ENCODE measurements at places on chromosomes 5 and 9.
A peak's percentile ranks its signal among the peaks of the same experiment; 100 is the strongest.

DNA sequence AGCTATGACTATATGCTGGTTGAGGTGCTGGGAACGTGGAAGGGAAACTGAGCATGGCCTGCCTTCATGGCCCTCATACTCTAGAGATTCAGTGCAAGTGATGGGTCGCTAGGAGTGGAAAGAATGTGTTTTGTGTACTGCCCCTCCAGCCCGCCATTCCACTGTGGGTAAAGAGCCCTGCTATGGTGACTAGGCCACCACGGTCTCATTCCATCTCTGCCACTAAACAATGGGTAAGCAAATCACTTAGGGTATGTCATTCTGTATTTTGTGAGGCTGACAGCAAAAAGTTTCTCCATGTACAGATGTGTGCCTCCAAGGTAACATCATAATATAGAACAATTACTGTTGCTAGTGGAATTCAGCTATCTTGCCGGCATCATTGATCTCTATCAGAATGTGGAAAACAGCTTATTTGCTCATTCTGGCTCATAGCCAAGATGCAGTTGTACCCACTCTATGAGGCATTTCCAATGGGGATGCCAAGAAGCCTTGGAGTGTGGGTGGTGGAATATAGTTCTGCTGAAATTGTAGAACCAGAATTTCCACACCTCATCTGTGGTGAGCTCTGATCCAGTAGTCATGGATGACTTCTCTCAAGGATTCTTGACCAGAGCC lies 12.5 kb downstream of the SMARCA2 start:
- no peak for DNase-seq

GRCh38 chr5:158910782-158911692 lies 188.7 kb downstream of the EBF1 start:
- DNase-seq = no peak

DNA sequence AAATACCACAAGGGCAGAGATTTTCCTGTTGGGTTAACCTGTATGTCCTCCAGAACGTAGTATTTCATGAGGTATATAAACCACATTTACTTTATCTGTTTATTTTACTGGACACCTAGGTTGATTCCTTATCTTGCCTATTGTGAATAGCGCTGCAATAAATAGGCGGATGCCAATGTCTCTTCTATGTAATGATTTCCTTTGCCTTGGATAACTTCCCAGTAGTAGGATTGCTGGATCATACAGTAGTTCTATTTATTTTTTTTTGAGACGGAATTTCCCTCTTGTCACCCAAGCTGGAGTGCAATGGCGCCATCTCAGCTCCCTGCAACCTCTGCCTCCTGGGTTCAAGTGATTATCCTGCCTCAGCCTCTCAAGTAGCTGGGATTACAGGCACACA lies 15.6 kb upstream of the TUT7 start:
- no peak for DNase-seq

- peak; percentile 37 for DNase-seq
Measured at GRCh38 chr5:73352649-73353230, 95.8 kb downstream of the FOXD1 start.

DNA sequence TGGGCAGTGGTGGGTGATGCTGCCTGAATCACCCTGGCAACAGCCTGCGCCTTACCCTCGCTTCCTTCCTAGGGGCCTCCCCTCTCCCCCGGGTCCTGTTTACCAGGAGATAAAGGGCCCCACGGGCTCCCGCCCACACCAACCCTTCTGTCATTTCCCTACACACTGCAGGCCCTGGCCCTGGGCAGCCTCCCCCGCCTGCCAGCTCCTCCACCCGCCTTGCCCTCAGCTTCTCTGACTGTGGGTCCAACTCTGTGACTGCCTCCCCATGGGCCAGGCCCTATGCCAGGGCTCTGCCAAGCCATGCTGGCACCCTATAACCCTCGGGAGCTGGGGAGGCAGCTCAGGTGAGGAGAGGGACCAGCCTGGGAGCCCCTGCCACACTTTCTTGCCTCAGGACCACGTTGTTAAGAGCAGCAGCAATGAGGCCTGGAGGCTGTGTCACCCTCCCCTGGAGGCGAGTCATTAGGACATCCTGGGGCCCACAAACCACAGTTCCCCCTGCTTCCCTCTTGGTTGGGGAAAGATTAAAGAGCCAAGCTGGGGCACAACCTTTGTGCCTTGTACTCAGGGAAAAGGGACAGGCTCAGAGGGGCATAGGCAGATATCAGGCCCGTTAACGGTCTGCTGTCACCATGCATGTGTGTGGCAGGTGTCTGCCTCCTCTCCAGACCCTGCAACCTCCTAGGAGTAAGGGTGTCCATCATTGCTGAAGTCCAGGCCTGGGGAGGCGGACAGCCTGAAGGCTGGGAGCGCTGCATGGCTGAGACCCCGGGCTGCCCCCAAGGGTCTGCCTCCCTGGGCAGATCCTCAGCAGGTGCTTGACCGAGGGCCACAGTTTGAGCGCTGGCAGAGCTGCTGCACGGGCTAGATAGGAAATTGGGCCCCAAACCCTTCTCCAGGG lies 2.8 kb downstream of the MGAT4B start:
- no peak for DNase-seq

DNA sequence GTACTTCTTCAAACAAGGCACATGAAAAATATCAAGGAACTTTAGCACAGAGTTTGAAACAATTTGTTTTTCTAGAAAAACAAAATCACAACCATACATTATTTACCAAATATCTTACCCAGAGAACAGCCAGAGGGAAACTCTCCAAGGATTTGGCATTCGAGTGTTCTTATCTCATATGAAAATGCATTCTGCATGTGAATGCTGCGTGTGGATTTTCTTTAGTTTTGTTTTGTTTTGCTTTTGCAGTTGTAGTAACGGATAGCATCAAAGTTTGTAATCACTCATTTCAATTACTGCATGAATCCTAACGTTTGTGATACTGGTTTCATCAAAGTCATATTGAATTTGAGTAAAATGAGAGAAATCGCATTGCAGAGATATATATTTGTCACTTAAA lies 28.0 kb downstream of the ADAMTSL1 start:
- DNase-seq = no peak

DNA sequence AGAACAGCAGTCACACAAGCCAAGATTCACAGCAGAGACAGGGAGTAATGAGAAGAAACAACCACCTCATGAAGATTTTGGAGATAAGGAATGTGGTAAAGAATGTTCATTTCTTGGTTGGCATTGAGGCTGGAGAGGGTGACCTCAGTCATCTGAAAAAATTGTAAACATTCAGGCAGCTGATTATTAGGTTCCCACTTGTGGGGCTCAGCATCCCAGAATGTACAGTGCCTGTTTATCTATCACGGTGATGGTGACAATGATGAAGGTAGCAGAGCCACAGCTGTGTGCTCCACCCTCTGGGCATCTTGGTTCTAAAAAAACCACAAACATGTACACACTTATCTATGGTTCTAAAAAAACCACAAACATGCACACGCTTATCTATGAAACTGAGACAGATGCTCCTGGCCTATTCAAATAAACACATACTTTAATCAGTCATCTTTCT lies 143.9 kb upstream of the MOCS2 start:
- peak; percentile 60 for DNase-seq

- peak; percentile 39 for DNase-seq
Measured at GRCh38 chr9:89606049-89606623, 1.3 kb downstream of the GADD45G start.

GRCh38 chr5:2780421-2781171 lies 29.1 kb upstream of the IRX2 start:
- DNase-seq = no peak

- peak; percentile 40 for DNase-seq
Measured at GRCh38 chr9:95264954-95265615, 52.4 kb downstream of the FANCC start.

GRCh38 chr5:172417130-172417841 lies 37.0 kb downstream of the SH3PXD2B start:
- no peak for DNase-seq

- DNase-seq = no peak
Measured at GRCh38 chr5:1341863-1342262, 3.0 kb downstream of the CLPTM1L start.

DNA sequence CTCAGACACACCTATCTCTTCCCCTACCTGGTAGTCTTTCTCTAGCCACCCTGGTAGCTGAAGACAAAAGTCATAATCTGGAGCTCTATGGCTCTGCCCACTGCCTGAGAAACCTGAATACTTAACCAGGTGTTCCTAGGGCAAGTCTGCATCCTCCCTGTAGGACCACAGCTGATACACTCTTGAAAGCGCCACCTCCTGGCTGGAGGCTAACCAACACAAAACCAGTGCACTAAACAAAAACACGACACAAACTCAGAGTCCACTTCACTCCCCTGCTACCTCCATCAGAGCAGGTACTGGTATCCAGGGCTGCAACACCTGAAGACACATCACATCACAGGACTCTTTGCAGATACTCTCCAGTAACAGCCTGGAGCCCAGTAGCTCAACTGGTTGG lies 84.6 kb upstream of the ANXA1 start:
- no peak for DNase-seq

GRCh38 chr5:155150012-155150411 lies 136.5 kb downstream of the KIF4B start:
- DNase-seq = no peak

- DNase-seq = no peak
Measured at GRCh38 chr5:137341831-137342230, 157.3 kb downstream of the SPOCK1 start.

DNA sequence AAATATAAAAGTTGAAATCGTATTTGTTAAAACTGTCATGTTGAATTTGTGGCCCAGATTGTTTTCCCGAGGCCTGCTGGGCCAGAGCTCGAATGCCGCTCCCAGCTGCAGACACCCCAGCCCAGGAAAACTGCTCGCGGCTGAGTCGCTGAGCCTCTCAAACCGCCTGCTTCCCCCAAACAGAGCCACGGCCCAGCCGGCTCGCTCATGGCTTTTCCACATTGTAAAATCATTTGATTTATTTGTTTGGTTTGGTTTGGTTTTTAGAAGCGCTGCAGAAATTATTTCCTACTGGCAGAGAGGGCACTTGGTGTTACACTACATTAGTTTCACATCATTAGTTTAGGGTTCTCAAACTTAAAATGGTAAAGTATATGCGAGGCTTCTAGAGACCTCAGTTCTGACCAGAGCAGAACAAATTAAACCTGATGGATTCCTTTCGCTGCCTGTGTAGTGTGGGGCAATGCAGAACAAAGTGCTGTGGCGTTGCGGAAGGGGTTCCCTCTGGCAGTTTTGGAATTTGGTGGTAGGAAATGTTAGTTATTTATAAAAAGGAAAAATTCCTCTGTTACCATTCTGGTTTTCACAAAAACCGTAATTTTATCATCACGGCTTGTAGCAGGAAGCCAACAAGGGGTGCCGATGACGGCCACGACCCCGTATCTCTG lies 156.5 kb upstream of the PITX1 start:
- DNase-seq = no peak

DNA sequence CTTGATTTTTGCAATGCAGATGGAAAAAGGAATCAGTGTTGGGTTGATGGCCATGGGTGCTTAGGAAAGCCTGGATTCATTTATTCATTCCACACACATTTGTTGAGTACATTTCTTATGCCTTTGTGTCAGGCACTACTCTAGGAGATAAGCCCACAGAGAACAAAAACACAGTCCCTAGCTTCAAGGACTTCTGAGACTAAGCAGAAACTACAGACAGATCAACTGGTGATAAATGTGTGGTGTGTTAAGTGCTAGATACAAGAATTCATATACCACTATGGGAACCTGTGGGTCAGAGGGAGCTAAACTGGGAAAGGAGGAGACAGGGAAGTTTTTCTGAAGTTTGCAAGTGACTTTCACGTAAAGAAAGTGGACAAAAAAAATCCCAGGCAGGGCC lies 119.9 kb downstream of the CEMIP2 start:
- DNase-seq = no peak

GRCh38 chr5:87254035-87254434 lies 13.6 kb upstream of the RASA1 start:
- no peak for DNase-seq

GRCh38 chr5:143514616-143515335 lies 111.3 kb upstream of the NR3C1 start:
- DNase-seq = peak; percentile 67

DNA sequence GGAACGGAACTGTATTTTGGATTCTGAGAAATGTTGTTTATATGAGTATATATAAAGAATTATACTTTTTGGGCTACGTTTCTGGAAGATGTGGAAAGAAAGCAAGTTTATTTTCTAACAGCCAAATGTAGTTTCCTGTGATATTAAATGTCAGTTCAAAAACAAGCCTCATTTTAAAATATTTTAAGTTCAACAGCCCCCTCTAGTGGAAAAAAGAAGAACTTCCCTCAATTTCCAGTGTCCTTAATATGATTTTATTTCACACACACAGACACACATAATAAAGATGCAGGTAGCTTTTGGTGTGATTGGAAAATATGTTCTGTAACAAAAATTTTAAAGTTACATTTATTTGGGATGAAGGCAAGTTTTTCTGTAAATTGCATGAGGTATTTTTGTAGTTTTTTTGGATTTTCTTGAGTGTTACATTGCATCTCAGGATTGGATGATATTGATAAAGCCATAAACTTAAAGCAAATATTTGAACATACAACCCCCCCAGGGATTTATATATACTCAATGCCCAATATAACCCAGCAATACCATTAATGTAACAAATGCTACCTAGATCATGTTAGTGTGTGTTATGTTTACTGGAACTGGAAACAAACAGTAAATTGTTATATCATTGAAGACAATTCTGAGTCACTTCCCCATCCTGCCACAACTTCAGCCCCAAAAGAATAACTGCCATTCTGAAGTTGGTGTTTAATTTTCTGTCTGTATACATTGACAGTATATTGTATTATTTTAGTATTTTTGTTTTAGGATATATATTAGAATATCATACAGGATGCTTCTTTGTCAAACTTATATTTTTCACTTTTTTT lies 54.0 kb downstream of the CCDC171 start:
- DNase-seq = peak; percentile 45

DNA sequence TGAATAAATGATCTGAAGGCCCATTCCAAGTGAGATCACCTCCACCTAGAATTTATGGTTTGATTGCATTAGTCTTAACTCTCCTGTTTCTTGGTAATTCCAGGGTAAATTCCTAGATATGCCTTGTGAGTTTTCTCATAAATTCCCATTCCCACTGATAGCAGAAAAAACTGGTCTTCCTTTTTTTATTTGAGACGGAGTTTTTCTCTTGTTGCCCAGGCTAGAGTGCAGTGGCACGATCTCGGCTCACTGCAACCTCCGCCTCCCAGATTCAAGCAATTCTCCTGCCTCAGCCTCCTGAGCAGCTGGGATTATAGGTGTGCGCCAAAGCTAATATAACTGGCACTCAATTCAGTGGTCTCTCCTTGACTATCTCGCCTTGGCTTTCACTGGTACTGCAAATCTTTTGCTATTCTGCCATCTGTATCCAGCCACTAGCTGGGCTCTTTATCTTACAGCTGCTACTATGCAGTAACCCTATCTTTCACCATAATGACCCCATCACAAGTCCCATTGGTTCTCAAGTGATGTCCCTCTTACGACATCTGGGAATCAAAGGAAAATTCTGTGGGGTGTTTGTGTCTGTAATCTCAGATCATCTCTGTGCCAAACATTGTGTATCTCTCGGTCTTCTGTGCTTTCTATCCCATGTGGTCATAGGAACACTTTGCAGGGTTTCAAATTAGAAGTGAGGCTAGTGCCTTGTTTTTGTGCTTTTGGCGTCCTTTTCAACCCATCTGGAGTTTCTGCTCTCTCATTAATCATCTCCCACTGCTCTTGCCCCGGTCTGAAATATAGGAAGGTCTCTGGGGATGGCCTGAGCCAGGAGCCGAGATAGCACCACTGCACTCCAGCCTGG lies 14.4 kb downstream of the HNRNPK start:
- DNase-seq = no peak

- peak; percentile 41 for DNase-seq
Measured at GRCh38 chr5:90111364-90112032, 298.1 kb downstream of the CETN3 start.

All from fibroblast of skin of scalp (primary cell).